BE2C (cell line): ENCODE measurements at places on chromosomes 12 and 14.
A peak's percentile ranks its signal among the peaks of the same experiment; 100 is the strongest.

- DNase-seq = no peak
Observed at GRCh38 chr12:26297396-26298070, 102.2 kb downstream of the SSPN start.

DNA sequence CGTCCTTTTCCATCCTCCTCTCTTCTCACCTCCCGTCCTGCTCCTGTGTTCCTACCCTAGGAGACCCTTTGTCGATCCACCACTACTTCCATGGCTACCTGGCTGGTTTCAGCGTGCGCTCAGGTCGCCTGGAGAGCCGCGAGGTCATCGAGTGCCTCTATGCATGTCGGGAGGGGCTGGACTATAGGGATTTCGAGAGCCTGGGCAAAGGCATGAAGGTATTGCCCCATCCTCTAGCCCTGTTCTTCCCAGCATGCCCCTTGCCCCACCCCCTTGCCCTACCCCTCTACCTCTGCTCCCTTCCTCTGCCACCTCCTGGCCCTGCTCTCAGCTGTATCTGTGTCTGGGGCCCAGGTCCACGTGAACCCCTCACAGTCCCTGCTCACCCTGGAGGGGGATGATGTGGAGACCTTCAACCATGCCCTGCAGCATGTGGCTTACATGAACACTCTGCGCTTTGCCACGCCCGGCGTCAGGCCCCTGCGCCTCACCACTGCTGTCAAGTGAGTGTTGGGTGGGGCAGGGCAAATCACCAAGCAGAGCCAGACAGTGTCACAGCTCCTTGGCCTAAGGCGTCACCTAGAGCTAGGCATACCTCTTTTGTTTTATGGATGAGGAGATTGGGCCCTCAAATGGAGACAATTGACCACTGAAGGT is 12.8 kb downstream of the CLSTN3 start:
- no peak for DNase-seq

- no peak for DNase-seq
Observed at GRCh38 chr12:100995771-100996170, 201.2 kb downstream of the ANO4 start.

DNA sequence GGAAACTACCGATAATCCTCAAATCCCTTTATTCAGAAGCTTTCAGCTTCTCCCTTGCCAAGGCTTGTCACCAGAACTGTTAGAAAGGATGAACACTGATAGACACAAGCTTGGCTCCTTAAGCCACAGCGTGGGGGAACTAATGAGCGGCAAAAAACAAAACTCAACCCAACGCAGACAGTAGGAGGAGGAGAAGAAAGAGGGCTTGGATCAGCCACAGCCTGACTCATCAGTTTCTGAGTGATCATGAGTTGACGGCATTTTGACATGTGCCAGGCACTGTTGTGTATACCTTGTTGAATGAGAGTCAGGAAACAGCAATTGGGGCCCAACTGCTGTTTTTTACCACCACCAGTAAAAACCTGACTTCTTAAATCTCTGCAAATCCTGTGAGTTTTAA is 23.7 kb downstream of the PLXNC1 start:
- no peak for DNase-seq

GRCh38 chr12:125283521-125283920 is 218.3 kb downstream of the AACS start:
- no peak for DNase-seq

DNA sequence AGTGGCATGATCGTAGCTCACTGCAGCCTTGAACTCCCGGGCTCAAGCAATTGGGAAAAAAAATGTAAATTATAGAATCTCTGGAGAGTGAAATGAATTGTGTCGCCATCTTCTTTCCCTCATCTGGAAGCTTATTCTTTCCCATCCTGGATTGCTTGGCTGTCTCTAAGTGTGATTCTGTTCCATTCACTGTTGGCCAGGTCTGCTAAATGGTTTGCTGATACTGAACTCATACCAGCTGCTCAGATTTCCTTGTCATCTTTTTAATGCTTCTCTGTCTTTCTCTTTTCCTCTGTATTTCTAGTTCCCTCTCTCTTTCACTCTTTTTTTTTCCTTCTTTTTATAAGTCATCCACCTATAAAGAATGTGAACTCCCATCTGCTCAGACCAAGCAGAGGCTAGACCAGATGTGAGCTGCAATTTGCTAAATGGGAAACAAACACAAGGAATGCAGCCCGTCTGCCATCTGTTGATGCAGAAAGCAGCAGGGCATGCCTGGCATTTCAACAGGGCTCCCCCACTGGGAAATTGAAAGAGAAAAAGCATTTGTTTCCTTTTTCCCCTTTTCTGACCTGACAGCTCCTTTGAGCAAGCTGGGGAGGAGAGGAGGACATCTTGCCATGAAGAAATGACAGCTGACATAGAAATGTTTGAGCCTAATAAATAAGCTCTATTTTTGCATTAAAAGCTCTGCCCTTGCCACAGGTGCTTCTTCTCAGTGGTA is 1823.6 kb upstream of the FLRT2 start:
- no peak for DNase-seq

DNA sequence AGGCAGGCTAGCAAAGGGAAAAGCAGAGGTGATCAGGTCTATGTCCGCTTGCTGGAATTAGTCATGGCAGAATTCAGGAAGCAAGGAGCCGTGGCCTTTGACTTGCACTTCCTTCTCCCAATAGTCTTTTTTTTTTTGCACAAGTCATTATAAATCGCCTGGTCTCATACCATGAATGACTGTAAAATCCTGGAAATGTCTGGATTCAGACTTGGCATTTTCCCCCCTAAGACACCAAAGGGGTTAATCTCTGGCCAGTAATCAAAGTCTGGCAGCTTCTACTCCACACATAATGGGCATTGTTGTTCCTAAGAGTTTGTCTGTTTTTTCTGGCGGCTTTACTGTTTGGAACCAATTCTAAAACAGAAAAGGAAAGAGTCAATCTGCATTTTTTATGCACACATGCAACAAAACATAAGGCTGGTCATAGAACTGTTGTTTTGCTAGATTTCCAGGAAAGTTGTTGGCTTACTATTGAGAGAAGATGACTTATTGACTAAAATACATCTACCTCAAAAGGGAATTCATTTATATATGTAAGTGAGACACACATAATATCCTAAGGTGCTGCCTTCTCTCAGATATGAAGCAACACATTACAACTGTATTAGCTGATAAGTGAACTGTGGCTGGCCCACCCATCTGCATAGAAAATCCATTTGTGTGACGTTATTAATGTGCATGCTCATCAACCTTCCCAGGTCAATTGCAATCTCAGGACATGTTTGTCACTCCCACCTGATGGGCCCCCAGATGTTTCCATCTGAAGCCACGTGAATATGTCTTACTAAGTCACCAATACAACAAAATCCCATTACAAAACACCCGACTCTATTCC is 157.3 kb downstream of the BTG1 start:
- DNase-seq = no peak

- DNase-seq = no peak
Observed at GRCh38 chr12:69056743-69057515, 124.0 kb upstream of the CPM start.

DNA sequence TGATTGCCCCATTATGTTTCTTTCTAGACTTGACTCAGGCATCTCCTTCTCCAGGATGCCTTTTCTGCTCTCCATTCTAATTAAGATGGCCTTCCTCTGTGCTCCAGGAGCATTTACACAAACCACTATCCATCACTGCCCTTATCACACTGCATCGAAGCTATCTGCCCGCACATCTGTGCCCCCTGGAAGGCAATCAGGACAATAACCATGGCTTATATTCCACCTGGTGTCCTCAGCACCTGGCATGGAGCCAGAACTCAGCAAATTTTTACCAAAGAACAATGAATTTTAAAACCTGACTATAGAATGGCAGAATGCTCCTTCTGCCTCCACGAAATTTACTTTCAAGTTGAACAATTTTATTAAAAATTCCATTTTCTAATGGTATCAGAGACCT is 465.8 kb downstream of the APAF1 start:
- no peak for DNase-seq

- no peak for DNase-seq
Observed at GRCh38 chr14:98466807-98467206, 805.2 kb downstream of the BCL11B start.

DNA sequence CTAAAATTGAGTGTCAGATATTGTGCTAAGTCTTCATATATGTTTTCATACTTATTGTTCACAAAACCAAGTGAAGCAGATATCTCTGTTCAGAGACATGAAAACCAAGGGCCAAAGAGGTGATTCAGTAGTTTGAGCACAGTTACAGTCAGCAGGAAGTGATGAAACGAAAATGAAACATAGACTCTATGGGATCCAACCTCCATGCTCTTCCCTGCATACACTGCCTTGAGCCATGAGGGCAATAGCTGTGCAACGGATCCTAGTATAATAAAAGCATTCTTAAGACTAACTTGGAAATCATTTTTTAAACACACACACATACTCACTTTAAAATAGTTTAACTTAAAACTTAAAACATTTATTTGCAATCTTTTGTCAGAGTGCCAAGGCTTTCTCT is 27.9 kb downstream of the ESR2 start:
- DNase-seq = no peak

DNA sequence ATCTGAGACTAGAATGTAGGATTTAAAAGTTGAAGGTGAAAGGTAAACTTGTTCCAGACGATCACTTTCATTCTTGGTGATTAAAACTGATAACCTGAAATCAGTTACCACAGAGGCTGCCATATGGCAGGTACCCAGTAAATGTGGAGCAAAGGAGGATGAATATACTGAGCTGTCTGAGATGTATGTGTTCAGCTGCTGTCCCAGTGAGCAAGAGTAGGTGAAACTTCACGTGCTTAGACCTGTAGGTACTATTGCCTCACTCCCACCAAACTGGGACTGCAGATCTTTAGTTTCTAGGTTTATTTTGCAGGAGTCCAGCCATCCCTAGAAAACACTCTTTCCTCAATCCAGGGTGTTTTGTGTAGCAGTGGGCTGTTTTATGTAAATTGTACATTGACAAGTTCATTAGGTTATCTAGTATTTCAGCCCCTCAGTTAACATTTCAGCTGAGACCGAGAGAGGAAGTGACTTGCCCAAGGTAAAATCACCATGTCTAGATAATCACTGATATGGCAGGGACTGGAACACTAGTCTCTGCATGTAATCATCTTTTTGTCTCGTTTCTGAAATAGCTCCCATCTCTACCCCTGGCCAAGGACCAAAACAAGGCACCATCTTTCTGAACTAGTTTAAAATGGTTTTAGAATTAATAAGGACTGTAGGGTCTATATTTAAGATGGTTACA is 62.7 kb downstream of the ATG14 start:
- DNase-seq = no peak

GRCh38 chr12:43058616-43059015 is 469.1 kb upstream of the PRICKLE1 start:
- no peak for DNase-seq

DNA sequence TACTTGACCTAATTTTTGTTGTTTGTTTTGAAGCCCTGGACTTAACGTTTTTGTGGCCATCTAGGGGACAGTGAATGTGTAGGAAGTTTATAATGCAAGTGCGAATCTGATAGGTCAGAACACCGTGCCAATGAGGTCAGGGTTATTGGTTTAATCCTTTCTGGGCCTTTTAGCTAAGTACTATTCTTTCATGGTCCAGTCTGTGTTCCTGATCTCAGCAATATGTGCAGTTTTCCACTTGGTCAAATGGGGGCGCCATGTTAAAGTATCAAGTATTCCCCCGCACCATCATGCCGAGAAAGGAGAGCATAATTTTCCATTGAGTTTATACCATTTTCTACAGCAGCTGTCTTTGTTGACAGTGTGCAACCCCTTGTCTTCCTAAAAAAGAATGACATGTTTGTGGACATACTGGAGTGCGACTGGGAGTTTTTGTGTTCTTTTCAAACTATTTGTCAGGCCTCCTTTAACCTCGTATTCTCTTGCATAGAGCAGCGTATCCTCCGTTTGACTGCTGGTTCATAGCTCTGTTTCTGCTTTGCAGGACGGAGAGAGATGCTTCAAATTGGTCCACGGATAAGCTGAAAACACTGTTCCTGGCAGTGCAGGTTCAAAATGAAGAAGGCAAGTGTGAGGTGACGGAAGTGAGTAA is 1.3 kb downstream of the AHSA1 start:
- DNase-seq = peak; percentile 74

GRCh38 chr12:100293017-100293416 is 26.0 kb downstream of the SCYL2 start:
- no peak for DNase-seq

DNA sequence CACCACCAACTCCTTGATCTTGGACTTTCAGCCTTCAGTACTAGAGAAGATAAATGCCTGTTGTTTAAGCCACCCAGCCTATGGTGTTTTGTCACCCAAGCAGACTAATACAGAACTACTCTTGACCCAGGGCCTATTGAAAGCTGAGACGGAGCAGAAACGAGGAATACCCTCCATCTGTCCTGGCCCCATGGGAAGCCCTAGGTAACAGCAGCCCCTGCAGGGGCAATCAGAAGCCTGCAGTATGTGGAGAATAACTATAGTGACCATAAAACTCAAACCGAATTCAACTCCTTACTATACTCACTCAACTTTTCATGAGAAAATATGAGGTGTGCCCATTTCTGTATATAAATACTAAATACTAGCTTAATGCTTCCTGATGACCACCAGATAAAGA is 307.4 kb downstream of the NUAK1 start:
- DNase-seq = no peak

DNA sequence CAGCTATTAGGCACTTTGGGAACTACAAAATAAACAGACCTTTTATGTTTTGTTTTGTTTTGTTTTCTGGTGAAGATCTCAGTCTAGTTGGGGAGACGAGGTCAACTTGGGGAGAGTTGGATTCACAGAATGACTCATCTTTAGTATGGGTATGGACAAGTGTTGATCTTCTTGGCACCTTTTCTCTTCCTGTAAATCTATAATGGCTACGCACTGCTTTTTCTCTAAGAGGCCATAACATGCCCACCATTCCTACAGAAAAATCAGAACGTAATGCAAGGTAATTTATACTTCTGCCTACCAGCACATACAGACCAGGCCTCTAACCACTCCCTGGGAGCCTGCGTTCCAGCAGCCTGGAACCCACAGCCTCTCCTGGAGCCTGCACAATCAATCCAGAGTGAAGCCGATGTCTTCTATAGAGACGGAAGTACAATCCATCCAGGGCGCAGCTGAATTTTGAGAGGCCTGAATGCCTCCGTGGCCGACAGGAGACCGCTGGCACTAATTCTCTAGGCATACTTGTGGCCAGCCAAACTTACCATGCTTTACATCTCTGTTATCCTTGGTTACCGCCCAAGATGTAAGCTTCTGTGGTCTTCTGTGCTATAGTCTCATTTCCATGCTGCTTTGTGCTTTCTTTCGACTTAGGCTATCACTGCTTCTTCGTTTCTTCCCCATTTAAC is 717 bp downstream of the PPHLN1 start:
- DNase-seq = no peak
